ENCODE measurements at places on chromosomes 2 and 18. TPM values are rescaled to one million over a fixed set of nuclear protein-coding genes. Genes with fewer than 3 reads are reported as not detected.

Gene CCDC102B
- 5.4 TPM for total RNA-seq

Gene LBX2
- 1.3 TPM for total RNA-seq

Gene ANKRD29
- 0.89 TPM for total RNA-seq

Gene PRSS56
- total RNA-seq, result not detected

Gene RGPD3
- under 0.01 TPM for total RNA-seq

Gene PER2
- 1.0 TPM for total RNA-seq

Gene APOB
- not detected for total RNA-seq

Gene HOXD3
- total RNA-seq, result not detected

Gene MSTN
- under 0.01 TPM for total RNA-seq

Gene CFAP221
- total RNA-seq, result not detected

Gene CYRIA
- 0.74 TPM for total RNA-seq

Gene UPP2
- not detected for total RNA-seq

Gene NFATC1
- total RNA-seq, result 2.7 TPM

Gene TFCP2L1
- total RNA-seq, result under 0.01 TPM

Gene CROCC2
- not detected for total RNA-seq

Gene DSC2
- not detected for total RNA-seq

Gene STPG4
- total RNA-seq, result not detected

Gene INPP1
- total RNA-seq, result 9.1 TPM

Gene SNED1
- 9.1 TPM for total RNA-seq

Gene ARHGAP15
- not detected for total RNA-seq

Gene DHRS9
- total RNA-seq, result not detected

Gene MROH2A
- not detected for total RNA-seq

Gene PCARE
- not detected for total RNA-seq

Gene ADRA2B
- total RNA-seq, result not detected

Gene RSAD2
- not detected for total RNA-seq

Gene OTOS
- total RNA-seq, result not detected

Gene GAL3ST2
- total RNA-seq, result not detected

Gene NT5C1B
- not detected for total RNA-seq

Gene MYL1
- total RNA-seq, result not detected

Gene CD8B
- total RNA-seq, result not detected

Gene SERPINB13
- total RNA-seq, result not detected

Gene ASPRV1
- 0.34 TPM for total RNA-seq

Gene TLX2
- 0.34 TPM for total RNA-seq

Gene IL1RN
- not detected for total RNA-seq

Gene MYO1B
- total RNA-seq, result 41.3 TPM

Gene CPS1
- total RNA-seq, result 18.5 TPM

Gene RBM44
- under 0.01 TPM for total RNA-seq

Data from bronchus fibroblast of lung (primary cell).